ENCODE measurements at places on chromosomes 1 and 21. TPM values are rescaled to one million over a fixed set of nuclear protein-coding genes. Genes with fewer than 3 reads are reported as not detected.
A peak's percentile ranks its signal among the peaks of the same experiment; 100 is the strongest.

DNA sequence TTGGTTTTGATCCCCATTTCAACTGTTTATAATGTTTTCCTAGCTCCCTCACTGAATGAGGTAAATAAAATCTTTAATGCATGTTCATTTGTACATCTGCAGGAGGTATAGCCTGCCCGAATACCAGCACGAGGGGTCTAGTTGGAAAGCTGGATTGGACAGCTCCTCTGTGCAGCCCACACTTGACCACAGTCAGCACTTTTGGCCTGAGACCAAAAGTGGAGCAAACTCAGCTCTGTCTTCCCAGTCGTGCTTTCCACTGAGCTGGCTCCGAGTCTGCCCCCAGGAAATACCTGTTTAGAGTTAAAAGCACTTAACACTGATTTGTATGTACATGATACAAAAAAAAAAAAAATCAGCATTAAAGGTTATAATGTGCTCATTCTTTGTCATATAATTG is 224.4 kb downstream of the DSCAM start:
- no peaks in the 10 kb centered on the region for H3K27me3 ChIP-seq
- no peak overlapping the region for H3K4me3 ChIP-seq
- DNase-seq = no peak
- no peaks in the 10 kb centered on the region for H3K4me1 ChIP-seq

The CYP4X1 gene
- total RNA-seq = not detected

DNA sequence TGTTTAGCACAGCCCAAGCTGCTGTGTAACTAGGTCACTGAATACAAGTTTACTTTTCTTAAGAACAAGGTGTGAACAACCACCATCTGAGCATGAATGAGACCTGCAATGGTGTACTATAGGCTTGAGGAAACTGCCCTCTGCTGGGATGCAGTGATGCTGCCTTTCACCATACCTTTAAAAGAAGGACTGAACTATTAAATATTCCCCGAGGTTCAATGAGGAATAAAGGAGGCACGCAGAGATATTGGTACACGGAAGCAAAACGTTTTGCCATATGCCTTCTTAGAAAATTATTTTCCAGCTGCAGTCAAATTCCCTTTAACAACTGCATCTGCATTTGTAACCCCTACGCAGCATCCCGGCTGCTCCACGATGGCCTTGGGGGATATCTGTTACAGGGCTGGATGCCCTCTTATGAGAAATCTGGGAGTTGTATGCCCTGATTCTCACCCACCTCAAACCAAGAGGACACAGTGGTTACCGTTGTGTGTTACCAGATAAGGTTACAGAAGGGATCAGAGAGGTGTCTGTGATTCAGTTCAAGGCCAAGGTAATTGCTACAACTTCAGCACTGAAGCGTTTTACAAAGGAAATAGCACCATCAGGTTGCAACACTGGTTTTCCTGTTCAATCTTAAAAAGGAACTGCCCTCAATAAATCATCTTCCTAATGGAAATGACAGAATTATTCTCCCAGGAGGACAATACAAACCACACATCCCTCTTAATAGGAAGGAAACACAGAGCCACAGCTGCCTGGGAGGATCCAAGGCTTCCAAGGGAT is 470.5 kb downstream of the LTN1 start:
- no peaks in the 10 kb centered on the region for H3K27me3 ChIP-seq
- no peak overlapping the region for H3K4me3 ChIP-seq

DNA sequence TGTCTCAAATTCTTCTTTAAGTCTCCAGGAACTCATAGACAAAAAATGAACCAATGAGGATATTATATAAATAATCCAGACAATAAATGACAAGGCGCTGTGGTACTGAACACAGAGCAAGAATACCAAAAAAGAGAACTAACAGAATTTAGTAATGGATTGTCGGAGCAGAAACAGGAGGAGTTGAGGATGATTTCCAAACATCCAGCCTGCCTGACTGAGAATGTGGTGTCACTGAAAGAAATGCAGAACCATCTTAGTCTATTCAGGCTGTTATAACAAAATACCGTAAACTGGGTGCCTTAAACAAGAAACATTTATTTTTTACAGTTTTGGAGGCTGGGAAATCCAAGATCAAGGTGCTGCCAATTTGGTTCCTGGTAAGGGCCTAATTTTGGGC is 79.7 kb downstream of the RGS2 start:
- no peaks in the 10 kb centered on the region for H3K4me1 ChIP-seq
- H3K36me3 ChIP-seq = no peaks in the 10 kb centered on the region
- no peaks in the 10 kb centered on the region for H3K27me3 ChIP-seq
- H3K4me3 ChIP-seq = no peak overlapping the region
- H3K27ac ChIP-seq = no peak overlapping the region
- no peak for DNase-seq

The RGS13 gene
- not detected for total RNA-seq

DNA sequence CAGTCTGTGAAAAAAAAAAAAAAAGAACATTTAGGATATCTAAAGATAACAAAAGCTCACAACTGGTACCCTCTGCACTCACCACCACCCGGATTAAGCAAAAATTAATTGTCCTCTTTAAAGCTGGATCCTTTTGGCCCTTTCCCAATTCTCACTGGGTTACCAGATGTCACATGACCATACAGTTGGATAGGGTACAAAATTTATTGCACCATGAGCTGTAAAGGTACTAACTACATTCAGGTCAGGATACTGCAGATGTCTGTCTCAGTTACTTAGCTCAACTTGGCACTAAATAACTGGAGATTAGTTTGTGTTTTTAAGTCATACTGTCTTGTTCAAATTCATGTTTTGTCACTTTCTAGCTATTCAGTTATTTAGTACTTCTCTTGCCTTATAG is 96.3 kb downstream of the GPATCH2 start:
- no peak overlapping the region for H3K27ac ChIP-seq
- no peak for DNase-seq
- no peaks in the 10 kb centered on the region for H3K27me3 ChIP-seq
- 0 out of 2 replicates have a peak, but pooled peaks cover 2% of the 10 kb centered on the region for H3K36me3 ChIP-seq
- no peak overlapping the region for H3K4me3 ChIP-seq

DNA sequence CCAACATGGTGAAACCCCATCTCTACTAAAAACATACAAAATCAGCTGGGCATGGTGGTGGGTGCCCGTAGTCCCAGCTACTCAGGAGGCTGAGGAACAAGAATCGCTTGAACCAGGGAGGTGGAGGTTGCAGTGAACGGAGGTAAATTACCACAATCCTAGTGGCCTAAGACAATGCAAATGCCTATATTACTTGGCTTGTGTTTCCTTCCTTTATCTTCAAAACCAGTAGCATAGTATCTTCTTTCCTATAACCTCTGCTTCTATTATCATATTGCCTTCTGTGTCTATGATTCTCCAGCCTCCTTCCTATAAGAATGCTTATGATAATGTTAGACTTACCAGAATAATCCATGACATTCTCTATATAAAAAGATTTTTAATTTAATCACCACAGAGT is 156.2 kb upstream of the RGS18 start:
- H3K4me1 ChIP-seq = no peaks in the 10 kb centered on the region
- no peak overlapping the region for H3K4me3 ChIP-seq
- no peak overlapping the region for H3K27ac ChIP-seq

DNA sequence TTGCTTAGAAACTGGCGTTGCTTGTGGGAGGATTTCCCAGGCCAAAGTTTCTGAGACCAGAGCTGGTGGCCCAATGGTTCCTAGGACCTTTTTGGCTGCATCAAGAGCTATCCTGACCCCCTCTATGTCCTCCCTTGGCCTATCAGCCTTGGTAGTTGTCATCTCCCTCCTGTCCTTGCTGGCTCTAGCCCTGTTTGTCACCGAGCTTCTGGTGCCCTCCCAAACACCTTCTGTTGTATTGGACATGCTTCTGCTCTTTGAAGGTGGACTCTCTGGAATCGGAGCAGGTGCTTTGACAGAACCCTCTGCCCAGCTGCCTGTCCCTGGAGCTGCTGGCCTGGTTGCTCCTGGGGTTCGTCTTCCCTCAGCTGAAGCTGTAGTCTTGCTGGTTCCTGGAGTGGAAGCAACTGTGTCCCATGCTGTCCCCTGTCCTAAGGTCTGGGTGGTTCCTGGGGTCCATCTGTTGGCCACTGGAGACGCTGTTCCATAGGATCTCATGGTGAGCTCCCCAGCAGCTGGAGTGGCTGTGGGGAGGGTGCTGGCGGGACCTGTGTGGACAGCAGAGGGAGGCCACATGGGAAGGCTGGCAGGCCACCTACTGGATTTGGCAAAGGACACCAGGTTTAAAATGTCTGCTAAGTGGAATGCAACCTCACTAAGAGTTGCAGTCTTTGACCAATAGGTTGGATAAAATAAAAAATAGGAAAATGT is 9.4 kb downstream of the FCAMR start:
- no peak overlapping the region for H3K4me3 ChIP-seq
- no peaks in the 10 kb centered on the region for H3K27me3 ChIP-seq
- no peaks in the 10 kb centered on the region for H3K4me1 ChIP-seq
- no peak overlapping the region for H3K27ac ChIP-seq
- no peaks in the 10 kb centered on the region for H3K36me3 ChIP-seq

GRCh38 chr21:42796327-42797062 is 82.8 kb downstream of the WDR4 start:
- peaks cover 35% of the 10 kb centered on the region for H3K27me3 ChIP-seq
- no peaks in the 10 kb centered on the region for H3K4me1 ChIP-seq
- no peak overlapping the region for H3K4me3 ChIP-seq
- H3K36me3 ChIP-seq = no peaks in the 10 kb centered on the region
- no peak overlapping the region for H3K27ac ChIP-seq

The TAS1R1 gene
- total RNA-seq = not detected

The ADAMTS1 gene
- 69.7 TPM for total RNA-seq

DNA sequence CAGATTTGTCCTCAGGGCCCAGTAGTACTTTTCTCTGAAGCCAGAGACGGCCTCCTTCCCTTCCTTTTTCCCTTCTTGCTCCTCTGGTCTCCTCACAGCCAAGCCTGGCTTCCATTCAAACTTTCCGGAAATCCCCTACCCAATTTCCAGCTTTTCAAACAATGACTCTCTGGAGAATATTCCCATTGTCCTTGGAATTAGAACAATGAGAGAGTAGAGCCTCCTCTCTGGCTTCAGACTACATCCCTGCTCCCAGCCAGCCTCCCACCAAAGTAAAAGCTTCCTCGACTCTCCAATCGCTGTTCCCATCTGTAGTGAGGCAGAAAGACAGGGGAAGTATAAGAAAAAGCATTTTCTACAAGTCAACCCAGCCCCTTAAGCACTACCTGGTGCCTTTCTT is 77.7 kb upstream of the SOX13 start:
- H3K27me3 ChIP-seq = no peaks in the 10 kb centered on the region
- H3K4me3 ChIP-seq = no peak overlapping the region
- peaks cover 23% of the 10 kb centered on the region for H3K4me1 ChIP-seq

The LGR6 gene
- total RNA-seq = not detected

The SYT14 gene
- 1.00 TPM for total RNA-seq

- no peaks in the 10 kb centered on the region for H3K36me3 ChIP-seq
- H3K4me3 ChIP-seq = no peak overlapping the region
- DNase-seq = no peak
- no peaks in the 10 kb centered on the region for H3K4me1 ChIP-seq
Observed at GRCh38 chr1:204572923-204573922, 57.0 kb downstream of the MDM4 start.

DNA sequence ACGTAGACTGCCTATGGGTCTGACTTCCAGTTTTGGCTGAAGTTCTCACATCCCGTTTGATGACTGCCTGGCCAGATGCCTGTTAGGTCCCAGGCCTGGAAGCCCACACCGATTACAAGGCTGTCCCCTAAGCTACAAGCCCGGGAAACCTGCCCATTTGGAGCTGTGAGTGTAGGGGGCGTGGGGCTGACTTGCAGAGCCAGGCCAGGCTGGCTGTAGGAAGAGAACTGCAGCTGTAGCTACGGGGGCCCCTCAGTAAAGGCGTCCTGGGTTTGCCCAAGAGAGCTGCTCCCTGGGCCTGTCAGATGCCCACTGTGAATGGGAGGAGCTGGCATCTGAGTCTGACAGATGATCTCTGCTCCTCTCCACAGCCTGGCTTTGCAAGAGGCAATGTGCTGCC is 199.7 kb downstream of the CAMTA1 start:
- H3K4me3 ChIP-seq = no peak overlapping the region
- no peaks in the 10 kb centered on the region for H3K36me3 ChIP-seq
- no peaks in the 10 kb centered on the region for H3K4me1 ChIP-seq
- no peaks in the 10 kb centered on the region for H3K27me3 ChIP-seq
- DNase-seq = no peak
- H3K27ac ChIP-seq = no peak overlapping the region

DNA sequence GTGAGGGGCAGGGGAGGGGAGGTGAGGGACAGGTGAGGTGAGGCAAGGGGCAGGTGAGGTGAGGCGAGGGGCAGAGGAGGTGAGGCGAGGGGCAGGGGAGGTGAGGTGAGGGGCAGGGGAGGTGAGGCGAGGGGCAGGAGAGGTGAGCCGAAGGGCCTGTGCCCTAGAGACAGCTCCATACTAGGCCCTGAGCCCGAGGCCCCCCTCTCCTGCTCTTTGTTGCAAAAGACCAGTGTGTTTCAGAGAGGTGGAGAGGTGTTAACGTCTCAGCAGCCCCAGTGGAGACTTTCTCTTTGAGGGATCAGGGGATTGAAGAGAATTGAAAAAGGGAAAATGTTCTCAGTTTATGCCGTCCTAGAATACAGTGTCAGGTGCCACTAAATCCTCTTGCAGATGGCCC is 44.2 kb downstream of the EPHB2 start:
- DNase-seq = no peak
- H3K36me3 ChIP-seq = no peaks in the 10 kb centered on the region
- H3K27ac ChIP-seq = no peak overlapping the region
- H3K4me1 ChIP-seq = peaks cover 30% of the 10 kb centered on the region

GRCh38 chr1:6419397-6419803 is 319 bp downstream of the HES2 start:
- H3K4me1 ChIP-seq = peaks cover 16% of the 10 kb centered on the region
- H3K36me3 ChIP-seq = no peaks in the 10 kb centered on the region
- no peak overlapping the region for H3K27ac ChIP-seq
- peaks cover 99% of the 10 kb centered on the region for H3K27me3 ChIP-seq
- no peak for DNase-seq
- no peak overlapping the region for H3K4me3 ChIP-seq

The PEX14 gene
- 13.8 TPM for total RNA-seq

- H3K4me1 ChIP-seq = no peaks in the 10 kb centered on the region
- H3K27ac ChIP-seq = no peak overlapping the region
- no peaks in the 10 kb centered on the region for H3K36me3 ChIP-seq
- no peak overlapping the region for H3K4me3 ChIP-seq
Observed at GRCh38 chr1:155185783-155186066, 12.1 kb downstream of the TRIM46 start.

DNA sequence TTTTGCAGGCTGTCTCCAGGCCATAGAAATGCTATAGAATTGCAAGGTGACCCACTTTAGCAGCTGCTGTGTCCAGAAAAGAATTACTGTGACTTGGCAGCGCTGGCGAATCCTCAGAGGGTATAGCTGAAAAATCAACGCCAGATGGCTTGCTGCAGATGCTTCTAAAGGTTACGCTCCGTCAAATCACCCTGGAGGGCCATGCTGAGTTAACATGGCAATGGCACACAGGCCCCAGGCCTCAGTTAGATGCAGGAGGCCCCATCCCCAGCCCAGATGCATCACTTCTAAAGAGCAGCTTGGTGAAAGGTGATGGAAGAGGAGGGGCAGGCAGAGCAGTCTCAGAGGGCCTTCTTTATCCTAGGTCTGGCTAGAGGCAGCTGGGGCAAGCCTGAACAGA is 18.0 kb downstream of the KIAA1614 start:
- DNase-seq = no peak
- no peak overlapping the region for H3K27ac ChIP-seq

- H3K4me1 ChIP-seq = peaks cover 31% of the 10 kb centered on the region
- no peak overlapping the region for H3K27ac ChIP-seq
- no peaks in the 10 kb centered on the region for H3K27me3 ChIP-seq
- H3K4me3 ChIP-seq = no peak overlapping the region
Observed at GRCh38 chr1:151888972-151889570, 20.2 kb downstream of the THEM4 start.

GRCh38 chr21:31872452-31873274 is at the start of gene HUNK:
Gene HUNK (plus strand): TSS chr21:31873020. CDS start chr21:31873675, 655 bp downstream.
- peak; percentile 70 for DNase-seq
- H3K27me3 ChIP-seq = no peaks in the 10 kb centered on the region
- peaks cover 25% of the 10 kb centered on the region for H3K4me1 ChIP-seq
- peak within 1 kb of the TSS; percentile 77 for H3K27ac ChIP-seq
- peaks cover 37% of the 10 kb centered on the region for H3K36me3 ChIP-seq

The L1TD1 gene
- not detected for total RNA-seq

The PAQR6 gene
- 0.32 TPM for total RNA-seq

Data from SJSA1 (cell line).